CD4-positive, alpha-beta T cell treated with Interleukin-2 at 100 ng/mL for 4 hours (primary cell): ENCODE measurements at places on chromosomes 16 and 17.
A peak's percentile ranks its signal among the peaks of the same experiment; 100 is the strongest.

DNA sequence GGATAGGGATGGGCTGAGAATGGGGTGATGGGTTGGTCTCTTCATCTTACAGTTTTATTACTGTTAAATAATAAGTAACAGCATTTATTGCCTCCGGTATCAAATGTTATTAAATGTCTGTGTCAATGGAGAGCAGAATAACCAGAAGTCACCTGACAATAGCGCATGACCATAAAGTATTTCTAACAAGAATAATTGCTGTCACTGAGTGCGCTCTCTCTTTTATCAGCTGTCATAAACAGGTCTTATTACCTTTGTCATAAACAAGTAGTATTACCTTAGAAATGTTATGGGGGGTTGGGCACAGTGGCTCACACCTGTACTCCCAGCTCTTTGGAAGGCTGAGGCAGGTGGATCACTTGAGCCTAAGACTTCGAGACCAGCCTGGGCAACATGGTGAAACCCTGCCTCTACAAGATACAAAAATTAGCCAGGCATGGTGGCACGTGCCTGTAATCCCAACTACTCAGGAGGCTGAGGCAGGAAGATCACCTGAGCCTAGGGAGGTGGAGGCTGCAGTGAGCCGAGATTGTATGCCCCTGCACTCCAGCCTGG, 120.6 kb downstream of the MAP2K6 start:
- DNase-seq, result no peak

- DNase-seq, result no peak
These were observed 1.9 kb downstream of the ELOB start for GRCh38 chr16:2775131-2775716.

- no peak for DNase-seq
These were observed 123.8 kb downstream of the RAB11FIP4 start for GRCh38 chr17:31515267-31515666.

DNA sequence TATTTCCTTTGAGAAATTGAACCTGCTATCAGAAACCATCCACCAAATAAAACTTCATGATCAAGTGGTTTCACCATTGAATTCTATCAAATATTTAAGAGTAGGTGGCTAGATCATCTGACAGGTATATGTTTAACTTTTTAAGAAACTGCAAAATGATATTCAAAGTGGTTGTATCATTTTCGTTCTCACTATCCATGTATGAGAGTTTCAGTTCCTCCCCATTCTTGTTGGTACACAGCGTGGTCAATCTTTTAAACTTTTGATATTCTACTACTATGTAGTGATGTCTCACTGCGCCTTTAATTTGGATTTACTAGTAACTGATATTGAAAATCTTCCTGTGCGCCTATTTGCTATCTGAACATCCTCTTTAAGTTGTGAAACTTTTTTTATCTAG, 163.7 kb downstream of the CYB561 start:
- DNase-seq, result no peak

GRCh38 chr16:88526906-88527185, 43.4 kb upstream of the ZC3H18 start:
- DNase-seq, result no peak

DNA sequence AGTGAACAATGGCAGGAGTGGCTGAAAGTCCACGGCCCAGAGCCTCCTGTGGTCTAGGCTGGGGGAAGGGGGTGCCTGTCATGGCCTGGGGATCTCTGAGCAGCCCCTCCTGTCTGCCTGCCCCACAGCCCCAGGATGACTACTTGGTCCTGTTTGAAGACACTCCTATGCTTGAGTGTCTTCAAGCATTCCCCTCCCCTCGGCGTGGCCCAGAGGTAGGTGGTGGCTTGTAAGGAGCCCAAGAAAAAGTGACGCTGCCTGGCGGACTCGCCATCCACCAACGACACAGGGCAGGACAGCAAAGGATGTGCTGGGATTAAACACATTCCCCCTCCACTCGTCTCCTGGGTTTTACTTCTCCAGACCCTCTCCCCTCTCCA, 5.7 kb downstream of the SULT1A1 start:
- DNase-seq, result no peak

- DNase-seq, result peak; percentile 79
These were observed 35.8 kb upstream of the ADGRG1 start for GRCh38 chr16:57592591-57593003.

- no peak for DNase-seq
These were observed 20.7 kb upstream of the MNT start for GRCh38 chr17:2421315-2422147.

DNA sequence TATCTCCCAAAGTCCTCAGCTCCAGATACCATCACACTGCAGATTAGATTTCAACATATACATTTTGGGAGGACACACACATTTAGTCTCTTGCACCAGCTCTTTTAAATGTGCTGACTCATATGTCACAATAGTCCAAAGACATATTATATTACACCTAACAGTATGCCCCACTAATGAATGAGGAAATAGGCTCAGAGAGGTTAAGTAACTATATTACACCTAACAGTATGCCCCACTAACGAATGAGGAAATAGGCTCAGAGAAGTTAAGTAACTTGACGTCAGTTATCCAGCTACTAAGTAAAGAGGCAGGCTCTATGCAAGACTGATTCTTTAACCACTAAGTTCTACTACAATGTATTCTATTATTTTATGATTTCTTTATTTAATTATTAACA, 9.7 kb downstream of the IRX6 start:
- no peak for DNase-seq

- no peak for DNase-seq
These were observed 386.5 kb downstream of the SLC39A11 start for GRCh38 chr17:72705905-72706395.

DNA sequence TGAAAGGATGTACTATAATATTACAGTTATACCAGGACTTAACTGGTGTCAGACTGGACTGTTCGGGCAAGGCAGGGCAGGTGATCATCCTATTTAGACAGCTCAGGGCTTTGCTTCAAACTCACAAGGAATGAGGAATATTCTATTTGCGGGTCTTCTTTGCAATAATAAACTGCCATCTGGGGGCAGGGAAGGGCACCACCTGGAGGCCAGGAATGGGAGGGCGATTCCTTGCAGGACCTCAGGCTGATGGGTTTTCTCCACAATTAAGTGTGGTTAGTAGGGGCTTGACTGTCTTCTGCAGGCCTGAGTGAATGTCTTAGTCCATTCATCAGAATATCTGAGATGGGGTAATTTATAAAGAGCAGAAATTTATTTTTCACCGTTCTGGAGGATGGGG, 424.1 kb downstream of the CA10 start:
- no peak for DNase-seq

GRCh38 chr17:70888324-70888723, 719.0 kb downstream of the KCNJ2 start:
- DNase-seq, result no peak

DNA sequence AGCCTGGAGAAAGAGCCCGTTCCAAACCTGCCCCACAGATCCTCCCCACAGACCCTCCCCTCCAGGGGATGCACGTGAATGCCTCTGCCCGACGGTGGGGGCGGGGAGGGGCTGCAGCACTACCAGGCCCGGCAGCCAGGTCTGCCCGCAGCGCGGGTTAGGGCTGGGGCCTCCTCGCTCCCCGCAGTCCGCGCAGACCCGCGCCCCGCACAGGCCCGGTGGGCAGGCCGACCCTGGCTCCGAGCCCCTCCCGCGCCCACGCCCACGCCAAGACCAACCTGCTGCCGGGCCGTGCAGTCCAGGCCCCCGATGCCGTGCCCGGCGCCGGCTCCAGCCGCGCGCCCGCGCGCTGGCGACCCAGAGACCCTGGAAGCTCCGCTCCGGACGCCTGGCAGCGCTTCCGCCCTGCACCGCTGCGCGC, at the start of gene RPUSD1:
TSS of gene RPUSD1 (minus strand) at position 404 of the 421 bp plus-strand sequence. CDS start 644 bp downstream, outside the sequence.
- DNase-seq, result no peak

DNA sequence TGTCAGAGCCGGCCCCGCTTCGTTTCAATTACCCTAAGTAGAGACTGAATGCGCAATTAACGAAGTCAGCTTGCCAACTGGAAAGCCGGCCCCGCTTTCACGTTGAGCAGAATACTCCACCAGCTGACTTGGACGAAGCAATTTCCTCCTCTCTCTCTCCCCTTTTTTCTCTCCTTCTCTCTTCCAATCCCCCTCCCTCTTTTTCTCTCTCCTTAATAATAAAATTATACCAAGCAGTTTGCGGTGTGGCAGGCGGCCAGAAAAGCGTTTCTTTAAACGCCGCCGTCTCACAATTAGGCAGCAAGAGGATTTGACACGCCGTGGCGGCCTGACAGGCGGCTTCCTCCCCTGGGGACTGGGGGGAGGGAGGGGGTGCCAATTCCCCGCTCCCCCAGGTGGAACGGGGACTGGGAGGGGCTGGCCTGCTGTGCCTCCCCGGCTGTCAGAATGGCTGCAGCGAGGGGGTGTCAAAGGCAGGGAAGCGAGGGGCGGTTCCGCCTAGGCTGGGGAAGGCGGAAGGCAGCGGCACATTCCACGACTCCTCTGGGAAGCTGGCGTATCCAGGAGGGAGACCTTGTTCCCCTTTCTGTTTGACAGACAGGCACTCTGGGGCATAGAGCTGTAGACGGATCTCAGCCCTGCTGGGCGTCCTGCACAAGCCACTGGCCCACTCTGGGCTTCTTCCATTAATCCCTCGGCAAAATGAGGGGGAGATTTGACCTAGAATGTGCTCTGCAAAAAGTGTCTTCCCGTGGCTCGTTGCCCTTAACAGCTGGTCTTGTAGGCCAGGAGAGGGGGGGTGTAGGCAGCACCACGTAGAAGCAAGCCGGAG, 52.7 kb downstream of the SREBF1 start:
- DNase-seq, result peak; percentile 18

DNA sequence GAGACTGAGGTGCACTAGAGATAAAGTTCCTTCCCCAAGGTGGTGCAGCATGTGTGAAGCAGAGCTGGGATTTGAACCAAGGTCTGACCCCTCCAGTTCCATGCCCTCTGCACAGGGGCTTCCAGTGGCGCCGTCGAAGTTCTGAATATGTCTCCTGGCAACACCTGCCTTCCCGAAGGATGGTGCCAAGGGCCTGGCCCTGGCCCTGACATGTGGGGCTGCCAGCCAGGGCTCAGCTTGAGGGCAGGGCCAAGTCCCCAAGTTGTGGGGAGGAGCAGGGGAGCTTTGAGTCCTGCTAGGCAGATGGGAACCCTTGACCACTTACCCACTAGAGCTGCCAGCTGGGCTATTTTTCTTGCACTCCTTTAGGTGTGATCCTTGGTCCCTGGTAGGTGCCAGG, 56.4 kb downstream of the NKD1 start:
- no peak for DNase-seq

- no peak for DNase-seq
These were observed 490.5 kb upstream of the CA10 start for GRCh38 chr17:52648995-52649394.

DNA sequence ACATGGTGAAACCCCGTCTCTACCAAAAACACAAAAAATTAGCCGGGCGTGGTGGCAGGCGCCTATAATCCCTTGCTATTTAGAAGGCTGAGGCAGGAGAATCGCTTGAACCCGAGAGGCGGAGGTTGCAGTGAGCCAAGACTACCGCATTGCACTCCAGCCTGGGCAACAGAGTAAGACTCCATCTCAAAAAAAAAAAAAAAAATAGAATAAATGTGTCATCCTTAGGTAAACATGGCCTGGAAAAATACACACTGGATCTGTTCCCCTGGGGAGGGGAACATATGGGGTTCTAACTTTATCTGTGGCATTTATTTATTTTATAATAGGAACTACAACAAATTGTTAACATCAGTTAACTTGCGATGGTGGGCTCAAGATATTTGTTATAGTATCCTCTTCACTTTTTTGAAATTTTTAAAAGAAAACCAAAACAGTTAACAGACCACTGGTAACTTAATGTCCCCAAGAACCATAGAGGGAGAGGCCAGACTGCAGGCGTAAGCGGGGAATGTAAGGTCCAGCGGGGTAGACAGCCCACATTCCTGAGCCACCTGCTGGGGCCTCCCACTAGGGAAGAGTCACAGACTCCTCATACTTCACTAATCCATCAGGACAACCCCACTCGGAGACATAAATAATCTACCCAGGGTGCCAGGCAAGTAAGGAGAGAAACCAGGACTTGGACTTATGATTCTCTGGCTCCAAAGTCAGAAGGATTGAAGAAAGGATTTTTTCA, 12.5 kb upstream of the TXNDC11 start:
- DNase-seq, result no peak

GRCh38 chr17:39014044-39014794, 47.0 kb upstream of the FBXO47 start:
- no peak for DNase-seq

GRCh38 chr17:28131599-28131998, 89.1 kb downstream of the NLK start:
- no peak for DNase-seq

DNA sequence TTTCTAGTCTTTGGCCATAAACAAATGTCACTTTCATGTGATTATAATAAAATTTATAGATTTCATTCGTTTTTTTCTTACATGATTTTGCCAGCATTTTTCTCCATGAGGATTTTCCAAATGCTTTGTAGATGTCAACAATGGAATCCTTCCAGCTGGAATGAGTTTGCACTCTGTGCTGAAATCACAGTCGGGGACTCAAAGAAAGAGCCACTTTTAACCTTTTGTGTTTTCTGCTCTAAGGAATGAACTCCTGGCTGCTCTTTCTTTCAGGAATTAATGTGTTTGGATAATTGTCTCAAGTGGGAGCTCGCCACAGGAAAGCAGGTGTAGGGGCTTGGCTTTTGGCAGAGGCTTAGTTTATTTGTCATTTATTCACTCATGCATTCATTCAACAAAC, 372.3 kb upstream of the SALL1 start:
- DNase-seq, result no peak

- peak; percentile 18 for DNase-seq
These were observed 14.4 kb upstream of the CBX8 start for GRCh38 chr17:79811011-79811867.

DNA sequence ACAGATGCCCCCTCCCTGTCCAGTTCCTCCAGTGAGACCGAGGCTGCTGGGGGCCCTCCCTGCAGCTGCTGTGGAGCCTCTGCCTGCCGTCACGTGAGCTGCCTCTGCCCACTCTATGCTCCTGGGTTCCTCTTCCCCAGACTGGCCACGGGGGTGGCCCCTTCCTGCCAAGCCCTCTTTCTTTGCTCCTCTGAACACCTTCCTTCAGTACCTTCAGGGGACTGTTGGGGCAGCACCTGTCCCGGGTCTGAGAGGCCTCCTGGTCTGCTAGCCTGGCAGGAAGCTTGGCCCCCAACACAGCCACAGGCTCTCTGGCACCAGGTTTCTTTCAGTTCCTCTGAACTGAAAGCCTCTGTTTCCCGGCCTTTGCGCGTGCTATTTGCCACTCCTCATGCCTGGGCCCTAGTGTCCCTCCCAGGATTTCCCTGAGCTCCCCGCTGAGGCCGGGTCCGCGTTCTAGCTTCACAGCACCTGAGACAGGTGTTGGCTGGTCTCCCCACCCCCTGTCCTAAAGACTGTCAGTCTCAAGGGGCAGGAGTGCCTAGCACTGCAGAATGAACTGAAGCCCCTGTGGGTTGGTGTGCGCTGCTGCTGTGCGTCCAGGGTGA, 6.6 kb upstream of the ATP6V0C start:
- no peak for DNase-seq

DNA sequence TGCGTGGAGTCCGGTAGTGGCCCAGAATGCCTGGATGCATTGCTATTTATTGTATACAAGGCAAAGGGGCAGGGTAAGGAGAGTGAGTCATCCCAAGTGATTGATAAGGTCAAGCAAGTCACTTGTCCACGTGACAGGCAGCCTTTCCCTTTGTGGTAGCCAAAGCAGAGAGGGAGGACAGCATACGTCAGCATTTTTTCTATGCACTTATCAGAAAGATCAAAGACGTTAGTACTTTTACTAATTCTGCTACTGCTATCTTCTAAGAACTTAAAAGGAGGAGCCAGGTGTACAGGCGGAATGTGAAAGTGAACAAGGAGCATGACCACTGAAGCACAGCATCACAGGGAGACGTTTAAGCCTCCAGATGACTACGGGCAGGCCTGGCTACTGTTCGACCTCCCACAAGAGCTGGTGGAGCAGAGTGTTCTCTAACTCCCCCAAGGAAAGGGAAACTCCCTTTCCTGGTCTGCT, 47.9 kb upstream of the ARL4D start:
- no peak for DNase-seq

GRCh38 chr17:72390675-72391508, 270.1 kb downstream of the SOX9 start:
- DNase-seq, result no peak
